ENCODE measurements at places on chromosomes 12 and 14.

DNA sequence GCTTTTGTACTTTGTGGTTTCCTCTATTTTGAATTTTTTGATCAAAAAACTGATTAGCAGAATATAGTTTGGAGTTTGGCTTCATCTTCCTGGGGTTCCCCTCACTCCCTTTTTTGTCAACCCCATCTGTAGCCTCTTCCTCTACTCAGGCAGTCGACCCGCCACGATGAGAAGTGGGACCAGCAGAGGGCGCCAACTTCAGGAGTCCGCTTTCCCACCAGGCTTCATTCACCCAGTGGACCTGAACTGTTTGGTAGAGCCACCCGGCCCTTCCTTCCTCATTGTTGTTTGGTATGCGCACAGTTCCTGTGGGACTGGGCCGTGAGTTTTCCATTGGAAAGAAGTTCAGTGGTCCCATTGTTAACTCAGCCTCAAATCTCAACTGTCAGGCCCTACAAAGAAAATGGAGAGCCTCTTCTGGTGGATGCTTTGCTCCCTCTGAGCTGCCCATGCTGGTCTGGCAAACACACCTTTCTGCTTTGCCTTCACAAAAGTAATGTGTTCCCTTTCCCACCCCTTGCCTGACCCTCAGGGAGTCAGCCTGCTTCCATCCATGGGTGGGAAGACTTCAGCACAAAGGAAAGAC lies 21.7 kb downstream of the TMBIM6 start:
- DNase-seq = peak; percentile 51

DNA sequence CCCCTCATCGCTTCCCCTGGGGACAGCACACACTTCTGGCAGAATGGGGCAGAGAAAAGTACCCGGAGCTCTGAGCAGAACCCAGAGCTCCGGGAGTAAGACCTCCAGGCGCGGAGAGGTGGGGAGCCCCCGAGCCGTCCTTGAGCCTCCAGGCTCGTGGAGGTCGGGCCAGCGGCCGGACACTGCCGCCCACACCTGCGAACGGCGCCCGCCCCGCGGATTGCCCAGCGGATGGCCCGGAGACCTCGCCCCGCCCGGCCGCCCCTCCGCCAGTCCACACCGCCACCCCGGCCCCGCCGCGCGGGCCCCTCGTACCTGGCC lies 344 bp downstream of the SPTLC2 start:
- no peak for DNase-seq

DNA sequence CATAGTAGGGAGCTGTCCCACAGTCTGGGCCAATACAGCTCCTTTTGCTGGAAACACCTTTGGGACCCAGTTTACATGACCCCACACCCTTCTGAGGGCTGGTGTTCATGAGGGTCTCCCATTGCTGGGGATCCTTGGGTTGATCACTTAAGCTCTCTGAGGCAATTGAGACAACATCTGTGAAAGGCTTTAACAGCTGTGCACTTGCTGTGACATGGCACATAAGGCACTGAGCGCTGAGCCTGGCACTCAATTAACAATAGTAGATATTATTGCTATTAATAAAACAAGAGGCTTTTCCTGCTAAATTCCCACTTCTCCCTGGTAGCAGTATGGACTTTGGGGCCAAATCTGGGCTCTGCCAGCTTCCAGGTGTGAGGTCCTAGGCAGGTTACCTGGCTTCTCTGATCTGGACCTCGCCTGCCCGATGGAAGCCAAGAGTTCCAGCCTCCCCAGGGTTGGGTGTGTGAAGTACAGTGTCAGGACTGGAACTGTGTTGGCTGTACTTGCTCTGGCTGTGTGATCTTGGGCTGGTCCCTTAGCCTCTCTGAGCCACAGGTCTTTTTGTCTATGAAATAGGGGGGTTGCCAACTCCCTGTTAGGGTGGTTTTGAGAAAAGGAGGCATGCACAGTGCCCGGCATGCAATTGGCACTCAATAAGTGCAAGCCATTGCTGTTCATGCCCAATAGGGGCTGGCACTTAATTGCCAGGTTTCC lies 3.1 kb downstream of the SH2B3 start:
- DNase-seq = no peak

GRCh38 chr12:120978296-120979219 lies at the start of gene HNF1A:
Gene HNF1A, plus strand, starts transcription at chr12:120978543. Its CDS starts 226 bp downstream, at chr12:120978769.
- DNase-seq = no peak

GRCh38 chr12:42812871-42813270 lies 223.3 kb upstream of the PRICKLE1 start:
- DNase-seq = no peak

GRCh38 chr12:12180575-12180974 lies 86.3 kb downstream of the LRP6 start:
- DNase-seq = no peak

Measured in progenitor cell of endocrine pancreas (in vitro differentiated cells).